MCF 10A (cell line): ENCODE measurements at places on chromosomes 7 and 10. TPM values are rescaled to one million over a fixed set of nuclear protein-coding genes. Genes with fewer than 3 reads are reported as not detected.

DNA sequence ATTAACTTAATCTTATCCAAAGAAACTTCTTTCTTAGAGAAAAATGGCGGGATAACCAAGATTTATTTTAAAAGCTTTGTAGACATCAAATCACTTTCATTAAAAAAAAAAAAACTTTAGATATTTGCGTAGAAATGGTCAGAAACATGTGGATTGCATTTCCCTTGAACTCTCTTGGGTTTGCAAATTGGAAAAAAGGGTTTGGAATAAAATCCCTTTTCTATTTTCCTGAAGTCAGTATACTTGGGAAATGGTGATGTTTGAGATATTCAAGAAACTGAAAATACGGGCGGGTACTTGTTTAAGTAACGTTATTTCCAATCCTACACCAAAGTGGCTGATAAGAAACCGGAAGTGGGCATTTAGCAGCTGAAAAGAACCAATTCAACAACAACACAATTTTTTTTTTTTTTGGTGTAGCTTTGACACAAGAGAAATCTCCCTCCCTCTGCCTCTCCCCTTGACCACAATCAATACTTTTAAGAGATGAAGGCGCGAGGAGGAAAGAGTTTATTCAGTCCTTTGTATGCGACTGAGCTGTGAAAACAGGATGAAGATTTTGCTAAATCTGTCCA lies 13.7 kb upstream of the GFRA1 start:
- DNase-seq: no peak

GRCh38 chr7:140673063-140673773 lies 473 bp downstream of the ADCK2 start:
- peak; percentile 56 for DNase-seq

DNA sequence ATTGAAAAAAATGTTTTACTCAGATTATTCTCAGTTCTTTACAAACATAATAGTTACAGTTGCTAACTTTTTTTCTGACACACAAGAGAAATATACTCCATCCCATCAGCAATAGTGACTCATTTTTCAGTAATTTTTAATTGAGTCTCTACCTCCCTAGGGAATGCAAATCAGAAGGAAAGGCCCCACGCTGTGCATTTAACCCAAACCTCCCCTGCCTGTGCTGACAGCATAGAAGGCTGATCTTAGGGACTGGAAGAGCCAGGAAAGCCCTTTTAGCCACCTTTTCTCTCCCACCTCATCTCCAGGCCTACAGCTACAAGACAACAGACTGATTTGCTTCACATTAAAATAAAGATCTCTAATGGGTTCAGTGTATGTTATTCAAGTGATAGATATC lies 24.7 kb upstream of the PIK3CG start:
- DNase-seq: peak; percentile 33

DNA sequence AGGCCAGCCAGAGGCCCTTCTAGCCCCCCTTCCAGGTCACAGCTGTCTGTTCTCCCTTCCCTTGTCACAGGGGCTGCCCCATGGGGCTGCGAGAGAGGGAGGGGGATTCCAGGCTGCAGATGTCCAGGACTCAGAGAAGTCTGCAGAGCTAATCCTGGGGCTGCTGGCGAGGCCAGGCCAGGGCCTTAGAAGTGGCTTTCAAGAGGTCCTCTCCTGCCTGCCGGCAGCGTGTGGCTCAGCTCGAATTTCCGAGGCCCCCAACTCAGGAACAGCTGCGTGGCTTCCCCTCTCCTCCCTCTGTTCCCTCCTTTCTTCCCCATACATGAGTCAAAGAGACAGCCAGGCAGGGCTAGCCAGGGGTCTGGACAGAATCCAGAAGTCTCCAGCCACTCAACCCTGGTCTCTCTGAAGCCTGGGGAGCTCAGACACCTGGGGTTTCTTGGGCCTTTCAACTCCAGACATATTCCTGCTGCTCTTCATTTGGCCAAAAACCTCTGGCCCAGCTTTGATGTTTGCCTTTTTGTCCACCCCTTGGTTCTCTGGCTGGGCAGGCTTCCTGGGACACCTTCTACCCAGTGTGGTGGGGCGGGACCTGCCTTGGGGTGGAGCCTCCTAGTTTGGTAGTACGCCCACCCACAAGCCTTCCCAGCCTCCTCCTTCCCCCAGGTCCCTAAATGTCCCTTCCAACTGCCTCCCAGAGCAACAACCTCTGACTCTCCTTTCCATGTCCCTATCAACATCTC lies 21.8 kb upstream of the EIF5AL1 start:
- DNase-seq: no peak

GRCh38 chr7:35537067-35538023 lies 157.6 kb downstream of the HERPUD2 start:
- DNase-seq: peak; percentile 71

DNA sequence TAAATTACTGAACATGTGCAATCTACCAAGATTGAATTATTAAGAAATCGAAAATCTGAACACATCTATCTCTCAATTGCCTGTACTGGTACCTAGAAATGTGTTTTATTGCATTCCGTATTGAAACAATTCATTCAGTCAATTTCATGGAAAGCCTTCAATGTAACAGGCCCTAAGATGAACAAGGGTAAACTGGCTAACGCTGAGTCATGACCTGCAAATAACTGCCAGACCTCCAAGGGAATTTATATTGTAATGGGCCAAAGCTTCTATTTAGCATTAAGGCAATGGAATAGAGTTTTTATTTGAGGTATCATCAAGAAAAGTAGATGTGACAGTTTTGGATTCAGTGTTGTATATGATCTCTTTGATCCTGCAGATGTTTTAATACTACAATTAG lies 49.9 kb upstream of the CD36 start:
- no peak for DNase-seq

DNA sequence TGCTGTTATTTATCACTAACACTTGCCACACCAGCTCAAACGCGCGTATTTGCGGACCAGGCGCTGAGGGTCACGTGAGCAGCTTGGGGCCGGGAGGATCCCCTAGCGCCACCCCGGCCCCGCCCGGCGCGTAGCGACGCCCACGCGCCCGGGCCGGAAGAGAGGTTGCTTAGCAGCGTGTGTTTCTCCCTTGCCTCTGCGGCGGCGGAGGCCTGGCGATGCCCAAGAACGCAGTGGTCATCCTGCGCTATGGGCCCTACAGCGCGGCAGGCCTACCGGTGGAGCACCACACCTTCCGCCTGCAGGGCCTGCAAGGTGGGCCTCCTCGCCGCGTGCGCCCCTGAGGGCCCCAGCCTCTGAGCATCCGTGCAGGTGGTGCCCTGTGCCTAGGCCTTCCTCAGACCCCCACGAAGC lies at the start of gene C10orf53:
TSS of gene C10orf53 (plus strand) at position 172 of the 414 bp plus-strand sequence. CDS start at position 219, 47 bp downstream.
- no peak for DNase-seq

- DNase-seq: peak; percentile 98
Observed at GRCh38 chr7:106568680-106569499, 92.1 kb downstream of the CCDC71L start.

- DNase-seq: no peak
Observed at GRCh38 chr7:23065974-23066373, 39.6 kb upstream of the KLHL7 start.

DNA sequence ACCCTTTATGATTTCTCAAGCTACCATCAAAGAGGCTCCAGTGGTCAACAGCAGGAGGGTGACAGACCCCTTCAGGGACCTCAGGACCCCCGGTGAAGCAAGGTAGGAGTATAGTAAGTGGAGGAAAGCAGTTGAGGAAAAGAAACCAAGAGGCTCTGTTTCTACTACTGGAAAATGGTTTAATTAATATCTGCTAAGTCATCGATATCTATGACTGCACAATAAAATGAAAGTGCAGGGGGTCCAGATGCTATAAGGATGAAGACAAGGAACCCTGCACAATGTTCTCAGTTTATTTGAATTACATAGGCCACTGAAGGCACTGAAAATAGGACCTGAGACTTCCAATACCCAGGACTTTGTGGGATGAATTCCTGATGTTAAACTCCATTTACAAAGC lies 23.7 kb downstream of the AMPH start:
- no peak for DNase-seq

DNA sequence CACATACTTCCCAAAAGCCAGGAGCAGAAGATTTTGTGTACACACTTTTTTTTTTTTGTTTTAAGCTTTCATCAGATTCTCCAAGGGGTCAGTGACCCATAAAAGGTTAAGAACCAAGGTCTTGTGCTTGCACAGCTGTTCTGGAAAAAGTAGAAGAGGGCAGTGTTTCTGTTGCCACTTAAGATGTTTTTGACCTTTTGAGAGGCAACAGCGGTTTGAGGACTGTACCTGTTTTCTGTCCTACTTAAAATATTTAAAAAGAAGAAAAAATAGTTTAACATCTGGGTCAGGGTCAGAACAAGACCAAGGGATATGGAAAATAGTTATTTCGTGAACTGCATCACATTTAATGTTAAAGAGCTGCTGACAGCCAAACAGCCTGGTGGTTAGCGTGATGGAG lies 32.9 kb downstream of the AUTS2 start:
- DNase-seq: no peak

GRCh38 chr10:13865758-13866491 lies 279.2 kb downstream of the PRPF18 start:
- DNase-seq: peak; percentile 68

- no peak for DNase-seq
Observed at GRCh38 chr10:109427411-109427810, 495.9 kb downstream of the XPNPEP1 start.

GRCh38 chr10:13221572-13221971 lies 12.6 kb downstream of the UCMA start:
- DNase-seq: no peak

Gene PHKG1
- total RNA-seq: 1.2 and 2.4 TPM in 2 replicates

GRCh38 chr7:27575613-27576012 lies 87.1 kb downstream of the HIBADH start:
- DNase-seq: no peak

DNA sequence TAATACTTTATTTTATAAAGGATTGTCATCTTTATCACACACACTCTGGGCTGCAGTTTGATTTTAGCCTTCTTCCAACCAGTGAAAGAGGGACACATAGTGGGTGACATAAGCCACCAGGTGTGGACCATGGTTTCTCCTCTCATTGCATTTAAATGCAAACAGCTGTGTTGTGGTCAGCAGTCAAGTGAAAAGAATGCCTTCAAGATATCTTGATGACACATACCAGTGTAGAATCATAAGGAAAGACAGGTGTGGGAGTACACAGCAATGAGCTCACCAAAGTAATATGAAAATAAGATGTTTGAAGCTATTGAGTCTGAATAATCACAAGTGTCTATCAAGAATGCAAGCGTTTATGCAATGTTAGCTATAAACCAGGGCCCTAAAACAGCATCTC lies 580.0 kb downstream of the XPNPEP1 start:
- DNase-seq: no peak

- no peak for DNase-seq
Observed at GRCh38 chr10:112855134-112855533, 94.9 kb upstream of the TCF7L2 start.

GRCh38 chr7:139913845-139914135 lies 84.7 kb downstream of the TBXAS1 start:
- no peak for DNase-seq

Gene ADAM12
- 2.2 and 3.1 TPM in 2 replicates for total RNA-seq

Gene SEMA3A
- total RNA-seq: 1.5 and 3.2 TPM in 2 replicates

DNA sequence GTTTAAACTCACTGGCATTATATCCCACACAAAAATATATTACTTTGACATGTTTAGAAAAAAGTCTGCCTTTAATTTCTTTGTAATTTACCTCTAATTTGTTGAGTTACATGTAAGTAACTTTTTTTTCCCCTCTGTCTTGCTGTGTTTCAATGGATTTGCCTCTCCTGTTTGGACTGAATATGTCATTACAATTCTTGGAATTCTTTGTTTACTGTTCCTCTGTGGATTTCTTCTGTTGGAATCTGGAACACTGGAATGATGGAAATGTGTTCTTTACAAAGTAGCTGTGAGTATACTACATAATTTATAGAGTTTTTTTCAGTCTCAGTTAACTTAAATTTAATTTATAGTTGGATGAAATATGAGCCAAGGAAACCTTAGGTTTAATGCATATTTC lies 30.4 kb downstream of the SEPTIN7 start:
- DNase-seq: no peak

DNA sequence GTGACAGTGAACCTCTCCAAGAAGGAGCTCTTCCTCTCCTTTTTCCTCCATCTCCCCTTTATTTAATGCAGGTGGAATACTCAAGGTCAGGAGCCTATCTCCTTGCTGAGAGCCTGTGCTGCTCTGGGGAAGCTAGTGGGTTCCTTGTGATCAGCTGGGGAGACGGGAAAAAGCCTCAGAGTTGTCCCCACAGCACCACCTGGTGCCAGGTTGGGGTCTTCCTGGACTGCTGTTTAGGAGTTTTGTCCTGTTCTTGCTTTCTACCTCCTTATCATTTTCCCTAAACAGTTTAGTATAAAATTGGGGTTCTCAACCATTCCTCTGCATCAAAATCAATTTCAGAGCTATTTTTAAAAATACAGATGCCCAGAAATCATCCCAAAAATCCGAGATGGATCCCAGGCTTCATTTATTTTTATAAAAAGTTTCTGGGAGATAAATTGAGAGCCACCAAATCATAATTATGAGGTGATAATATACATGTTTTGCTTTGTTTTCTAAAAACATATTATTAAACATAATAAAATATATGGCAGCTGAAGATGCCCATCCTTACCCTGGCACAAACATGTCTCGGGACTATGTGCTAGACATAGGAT lies 44.3 kb downstream of the MACC1 start:
- DNase-seq: peak; percentile 71

- DNase-seq: peak; percentile 95
Observed at GRCh38 chr7:66099551-66100407, 14.9 kb upstream of the CRCP start.

Gene GNAT3
- total RNA-seq: not detected in 2 replicates

Gene NAMPT
- total RNA-seq: 379 and 392 TPM in 2 replicates

Gene CCDC172
- not detected in 2 replicates for total RNA-seq

GRCh38 chr10:24850727-24851296 lies 101.6 kb downstream of the PRTFDC1 start:
- no peak for DNase-seq

- peak; percentile 54 for DNase-seq
Observed at GRCh38 chr10:60664859-60665258, 113.4 kb upstream of the CDK1 start.

Gene VKORC1L1
- total RNA-seq: 28.7 and 32.1 TPM in 2 replicates

DNA sequence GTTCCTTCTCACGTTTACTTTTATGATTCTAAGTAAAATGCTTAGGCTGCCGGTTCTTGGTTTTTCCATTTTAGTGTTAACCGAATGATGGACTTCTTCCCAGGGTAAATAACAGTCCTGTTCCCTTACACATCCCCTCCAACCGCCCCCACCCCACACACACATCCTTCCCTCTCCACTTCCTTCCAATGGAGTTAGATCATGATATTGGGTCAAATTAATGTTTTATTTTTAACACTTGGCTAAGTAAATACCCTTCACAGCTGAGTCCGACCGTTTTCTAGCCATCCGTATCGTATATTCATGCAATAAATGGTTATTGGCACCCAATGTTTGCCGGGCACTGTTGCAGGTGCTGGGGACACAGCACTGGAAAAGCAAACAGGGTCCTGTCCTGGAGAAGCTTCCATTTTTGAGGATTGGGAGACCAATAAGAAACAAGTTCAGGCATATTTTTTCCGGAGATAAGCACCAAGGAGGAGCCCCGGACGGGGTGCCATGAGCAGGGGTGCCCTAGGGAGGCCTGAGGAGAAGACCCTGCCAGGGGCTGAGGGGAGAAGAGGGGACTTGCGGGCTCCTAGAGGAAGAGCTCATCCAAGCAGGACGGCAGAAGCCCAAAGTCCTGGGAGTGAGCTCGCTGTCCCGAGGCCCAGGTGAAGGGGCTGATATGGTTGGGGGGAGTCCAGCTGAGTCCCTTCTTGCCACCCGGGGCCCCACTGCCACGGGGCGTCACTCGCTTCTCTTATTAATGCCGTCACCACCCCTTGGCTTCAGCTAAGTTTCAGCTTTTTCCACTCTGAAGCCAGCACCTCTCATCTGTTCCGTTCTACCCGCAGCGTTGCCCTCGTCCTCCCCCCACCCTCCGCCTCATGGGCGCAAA lies 126.0 kb upstream of the RET start:
- DNase-seq: no peak

Gene RP9
- total RNA-seq: 29.1 and 32.1 TPM in 2 replicates

Gene STEAP2
- 0.68 and 1.3 TPM in 2 replicates for total RNA-seq
